ENCODE measurements at places on chromosomes 4 and X.

DNA sequence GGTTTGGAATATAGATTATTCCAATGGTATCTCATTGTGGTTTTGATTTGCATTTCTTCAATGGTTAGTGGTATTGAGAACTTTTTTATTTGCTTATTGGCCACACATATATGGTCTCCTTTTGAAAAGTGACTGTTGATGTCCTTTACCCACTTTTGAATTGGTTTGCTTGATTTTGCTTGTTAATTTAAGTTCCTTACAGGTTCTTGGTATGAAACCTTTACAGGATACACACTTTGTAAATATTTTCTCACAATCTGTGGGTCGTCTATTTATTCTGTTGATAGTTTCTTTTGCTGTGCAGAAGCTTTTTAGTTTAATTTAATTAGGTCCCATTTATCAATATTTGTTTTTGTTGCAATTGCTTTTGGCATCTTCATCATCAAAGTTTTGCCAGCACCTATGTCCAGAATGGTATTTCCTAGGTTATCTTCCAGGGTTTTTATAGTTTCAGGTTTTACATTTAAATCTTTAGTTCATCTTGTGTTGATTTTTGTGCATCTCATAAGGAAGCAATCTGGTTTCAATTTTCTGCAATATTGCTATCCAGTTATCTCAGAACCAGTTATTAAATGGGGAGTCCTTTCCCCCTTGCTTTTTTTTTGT, 475.7 kb upstream of the PABPC4L start:
- DNase-seq = no peak

DNA sequence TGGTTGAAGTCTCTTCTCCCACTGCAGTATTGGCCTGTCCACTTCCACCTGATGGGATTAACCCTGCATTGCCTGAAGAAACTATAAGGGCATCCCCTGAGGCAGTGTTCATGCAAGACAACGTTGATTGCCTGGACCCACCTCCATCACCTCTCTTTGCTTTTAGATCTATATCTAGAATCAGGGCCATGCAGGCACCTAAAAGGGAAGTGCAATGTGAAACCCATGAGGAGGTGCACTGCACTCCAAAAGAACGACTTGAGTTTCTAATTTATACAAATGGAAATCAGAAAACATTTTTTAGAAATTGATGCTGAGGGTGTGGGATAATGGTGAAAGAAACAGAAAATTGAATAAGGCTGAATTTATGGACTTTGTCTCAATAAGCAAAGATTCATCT, 694.4 kb downstream of the TRAM1L1 start:
- DNase-seq = no peak

GRCh38 chr4:149293046-149293649, 522.5 kb downstream of the IQCM start:
- no peak for DNase-seq

DNA sequence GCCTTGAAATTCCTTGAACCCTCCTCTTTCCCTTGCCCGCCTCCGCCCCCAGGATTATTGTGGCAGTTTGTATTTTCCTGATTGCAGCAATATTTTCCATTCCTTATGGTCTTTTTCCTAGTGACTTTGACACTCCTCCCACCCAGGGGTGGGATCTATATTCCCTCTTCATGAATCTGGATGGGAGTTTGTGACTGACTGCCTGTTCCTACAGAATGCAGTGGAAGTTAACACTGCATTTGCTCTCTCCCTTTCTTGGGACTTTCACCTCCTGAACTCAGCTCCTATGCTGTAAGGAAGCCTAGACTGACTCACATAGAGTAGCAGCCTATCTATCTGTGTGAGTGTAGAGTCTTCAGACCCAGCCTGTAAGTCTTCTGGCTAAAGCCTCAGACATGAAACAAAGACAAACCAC, 2.2 kb downstream of the FUNDC2 start:
- DNase-seq = no peak

- peak; percentile 68 for DNase-seq
Measured at GRCh38 chr4:122716825-122717448, 15.6 kb upstream of the BBS12 start.

GRCh38 chr4:183503497-183504063, 1.3 kb upstream of the ING2 start:
- DNase-seq = no peak

GRCh38 chrX:39402158-39402557, 600.9 kb downstream of the MID1IP1 start:
- no peak for DNase-seq

DNA sequence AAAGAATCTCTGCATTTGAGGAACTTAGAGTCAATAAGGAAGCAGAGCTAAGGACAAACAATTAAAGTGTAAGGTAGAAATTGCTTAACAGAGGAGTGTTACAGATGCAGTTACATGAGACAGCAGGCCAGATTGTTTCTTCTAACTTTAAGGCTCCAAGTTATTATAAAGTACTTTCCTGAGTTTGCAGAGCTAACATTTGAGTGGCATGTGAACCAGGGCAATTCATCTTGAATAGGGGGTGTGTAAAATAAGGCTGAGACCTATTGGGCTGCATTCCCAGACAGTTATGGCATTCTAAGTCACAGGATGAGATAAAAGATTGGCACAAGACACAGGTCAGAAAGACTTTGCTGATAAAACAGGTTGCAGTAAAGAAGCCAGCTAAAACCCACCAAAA, 7.6 kb upstream of the LNX1 start:
- no peak for DNase-seq

DNA sequence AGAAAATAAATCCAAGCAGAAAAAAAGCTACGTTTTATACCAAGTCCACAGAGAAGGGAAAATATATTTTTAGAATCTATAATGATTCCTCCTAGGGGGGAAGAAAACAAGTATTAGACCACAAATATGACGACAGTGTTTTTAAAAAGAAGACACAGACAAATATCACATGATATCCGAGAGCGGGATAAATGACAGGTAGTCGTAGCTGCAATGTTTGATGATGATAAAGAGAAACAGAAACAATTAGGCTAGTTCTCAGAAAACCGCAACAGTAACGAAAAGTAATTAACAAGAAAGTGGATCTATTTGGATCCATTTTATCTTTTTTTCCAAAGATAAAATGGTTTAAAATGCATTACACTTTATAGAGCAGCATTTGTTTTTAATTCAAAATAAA, 918 bp downstream of the HAUS3 start:
- no peak for DNase-seq

DNA sequence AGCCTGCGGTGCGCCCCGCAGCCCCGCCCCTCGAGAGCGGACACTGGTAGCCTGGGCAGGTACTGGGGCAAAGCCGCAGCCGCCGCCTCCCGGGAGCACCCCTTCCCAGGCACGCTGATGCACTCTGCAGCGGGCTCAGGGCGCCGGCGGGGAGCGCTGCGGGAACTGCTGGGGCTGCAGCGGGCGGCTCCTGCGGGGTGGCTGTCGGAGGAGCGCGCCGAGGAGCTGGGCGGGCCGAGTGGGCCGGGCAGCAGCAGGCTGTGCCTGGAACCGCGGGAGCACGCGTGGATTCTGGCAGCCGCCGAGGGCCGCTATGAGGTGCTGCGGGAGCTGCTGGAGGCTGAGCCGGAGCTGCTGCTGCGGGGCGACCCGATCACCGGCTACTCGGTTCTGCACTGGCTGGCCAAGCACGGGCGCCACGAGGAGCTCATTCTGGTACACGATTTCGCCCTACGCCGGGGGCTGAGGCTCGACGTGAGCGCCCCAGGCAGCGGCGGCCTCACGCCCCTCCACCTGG, 401 bp downstream of the SOWAHD start:
- peak; percentile 25 for DNase-seq

- DNase-seq = no peak
Measured at GRCh38 chrX:34849371-34849770, 93.2 kb upstream of the FAM47B start.

Data from CD4-positive, alpha-beta T cell treated with Interleukin-6 at 100 ng/mL for 8 hours (primary cell).